ENCODE measurements at places on chromosomes 2 and 18. TPM values are rescaled to one million over a fixed set of nuclear protein-coding genes. Genes with fewer than 3 reads are reported as not detected.

PLEK gene
- not detected for total RNA-seq

XDH gene
- 2.2 TPM for total RNA-seq

GRCh38 chr2:7860693-7861092 lies 821.2 kb upstream of the ID2 start:
- no peak for DNase-seq

MYOM1 gene
- total RNA-seq = 0.12 TPM
